ENCODE measurements at places on chromosomes 12 and 14. TPM values are rescaled to one million over a fixed set of nuclear protein-coding genes. Genes with fewer than 3 reads are reported as not detected.
A peak's percentile ranks its signal among the peaks of the same experiment; 100 is the strongest.

GRCh38 chr14:29461101-29461500 lies 466.5 kb downstream of the PRKD1 start:
- DNase-seq: no peak

- DNase-seq: no peak
Measured at GRCh38 chr12:50612882-50613281, 108.1 kb downstream of the DIP2B start.

- DNase-seq: no peak
Measured at GRCh38 chr12:48160807-48161206, 3.5 kb upstream of the ASB8 start.

GRCh38 chr12:101891462-101891971 lies 14.1 kb downstream of the DRAM1 start:
- no peak for DNase-seq

- DNase-seq: peak; percentile 20
Measured at GRCh38 chr14:96065661-96066459, 26.7 kb downstream of the C14orf132 start.

- DNase-seq: peak; percentile 24
Measured at GRCh38 chr12:57772429-57773322, at the start of gene EEF1AKMT3. TSS of gene EEF1AKMT3 (plus strand) at chr12:57772614. CDS start at chr12:57772725, 111 bp downstream.

DNA sequence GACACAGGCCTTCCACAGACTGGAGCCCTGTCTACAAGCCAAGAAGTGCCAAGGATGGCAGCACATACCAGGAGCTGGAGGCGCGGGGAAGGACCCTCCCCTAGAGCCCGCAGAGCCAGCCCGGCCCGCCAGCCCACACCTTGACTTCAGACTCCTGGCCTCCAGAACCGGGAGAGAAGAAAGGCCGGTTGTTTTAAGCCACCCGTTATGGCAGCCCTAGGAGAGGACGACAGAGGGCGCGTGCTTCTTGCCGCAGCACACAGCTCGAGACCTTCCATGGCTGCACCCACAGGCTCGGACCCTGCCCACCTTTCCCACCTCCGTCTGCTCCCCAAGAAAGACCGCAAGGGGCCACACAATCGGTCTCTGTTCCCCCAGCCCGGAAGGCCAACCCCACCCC lies 53.7 kb downstream of the RNF34 start:
- no peak for DNase-seq

Gene PMCH
- total RNA-seq: not detected

GRCh38 chr14:95683793-95684192 lies 2.4 kb upstream of the TCL1B start:
- DNase-seq: no peak

Gene PTPRR
- total RNA-seq: not detected

Gene SMCO3
- not detected for total RNA-seq

- DNase-seq: no peak
Measured at GRCh38 chr12:78880078-78880477, 15.5 kb downstream of the SYT1 start.

Gene PLA2G1B
- not detected for total RNA-seq

- DNase-seq: no peak
Measured at GRCh38 chr12:82057770-82058169, 298.6 kb upstream of the PPFIA2 start.

Data from activated naive CD4-positive, alpha-beta T cell treated with anti-CD3 and anti-CD28 coated beads, Interleukin-2, amount 50 U/mL, for 72 hours (primary cell).